Activated naive CD4-positive, alpha-beta T cell treated with anti-CD3 and anti-CD28 coated beads for 36 hours (primary cell): ENCODE measurements at places on chromosomes 2 and 18. TPM values are rescaled to one million over a fixed set of nuclear protein-coding genes. Genes with fewer than 3 reads are reported as not detected.
A peak's percentile ranks its signal among the peaks of the same experiment; 100 is the strongest.

Gene STK36
- 14.7 TPM for total RNA-seq

Gene NYAP2
- not detected for total RNA-seq

Gene RAB6C
- not detected for total RNA-seq

Gene PLEKHH2
- total RNA-seq: 0.72 TPM

Gene GPR39
- not detected for total RNA-seq

Gene OR6B2
- not detected for total RNA-seq

Gene UGT1A5
- total RNA-seq: not detected

GRCh38 chr2:112782234-112782799 is 2.0 kb downstream of the IL1A start:
- peaks cover 5% of the 10 kb centered on the region for H3K4me1 ChIP-seq
- H3K27me3 ChIP-seq: peaks cover 6% of the 10 kb centered on the region
- H3K4me3 ChIP-seq: no peak overlapping the region
- no peak for DNase-seq

DNA sequence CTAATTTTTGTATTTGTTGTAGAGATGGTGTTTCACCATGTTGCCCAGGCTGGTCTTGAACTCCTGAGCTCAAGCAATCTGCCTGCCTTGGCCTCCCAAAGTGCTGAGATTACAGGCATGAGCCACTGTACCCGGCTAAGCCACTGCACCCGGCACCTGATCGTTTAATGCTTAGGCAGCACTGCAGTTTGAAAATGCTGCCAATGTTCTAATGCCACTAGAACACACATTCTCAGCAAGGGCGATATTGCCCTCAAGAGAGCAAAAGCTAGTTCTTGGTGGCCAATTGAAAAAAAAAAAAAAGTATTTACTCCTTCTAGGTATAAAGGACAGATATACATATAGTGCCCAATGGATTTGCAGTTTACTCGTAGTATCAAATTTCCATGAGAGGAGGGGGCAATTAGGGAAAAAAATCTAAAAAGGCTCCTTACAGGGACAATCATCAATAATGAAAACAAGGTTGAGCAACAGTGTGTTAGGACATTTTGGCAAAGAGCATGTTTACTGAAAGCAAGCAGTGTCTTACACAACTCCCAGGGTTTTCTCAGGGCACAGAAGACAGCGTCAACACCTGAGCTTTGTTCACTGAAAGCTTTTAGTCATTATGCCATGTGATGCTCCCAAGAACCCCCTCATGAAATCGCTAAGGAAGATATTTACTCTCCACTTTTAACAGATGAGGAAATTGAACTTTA is 199.9 kb upstream of the PKDCC start:
- no peak for DNase-seq
- H3K27me3 ChIP-seq: peaks cover 24% of the 10 kb centered on the region
- H3K27ac ChIP-seq: no peak overlapping the region
- no peaks in the 10 kb centered on the region for H3K36me3 ChIP-seq

DNA sequence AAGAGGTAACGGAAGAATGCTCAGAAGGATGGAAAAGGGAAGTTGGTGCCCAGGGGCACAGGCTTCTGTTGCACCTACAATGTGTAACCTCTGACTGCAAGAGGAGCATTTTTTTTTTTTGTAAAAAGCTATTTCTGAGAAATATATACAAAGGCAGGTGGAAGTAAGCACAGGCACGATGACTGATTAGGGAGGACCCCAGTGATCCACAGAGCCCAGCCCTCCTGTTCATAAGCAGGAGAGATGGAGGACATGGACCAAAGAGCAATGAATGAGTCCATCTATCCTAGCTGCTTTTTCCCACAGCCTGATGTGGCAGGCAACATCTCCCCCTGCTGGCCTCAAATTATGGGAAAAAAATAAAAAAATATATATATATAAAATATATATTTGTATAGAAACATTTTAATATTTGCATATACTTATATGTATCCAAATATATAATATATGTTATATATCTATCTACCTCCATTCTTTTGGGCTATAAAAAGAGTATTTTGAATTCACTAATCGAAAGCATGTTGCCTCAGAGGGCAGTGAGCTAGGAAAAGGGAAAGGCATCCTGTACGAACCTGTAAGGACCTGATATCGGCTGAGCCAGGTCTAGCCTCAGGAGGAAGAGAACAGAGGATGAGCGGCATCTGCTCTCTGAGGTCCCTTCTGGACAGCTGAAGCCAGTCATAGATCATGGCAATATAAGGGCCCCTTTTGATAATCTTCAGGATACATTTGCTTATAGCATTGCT is 166.0 kb upstream of the STK17B start:
- no peak overlapping the region for H3K4me3 ChIP-seq
- no peaks in the 10 kb centered on the region for H3K27me3 ChIP-seq
- H3K4me1 ChIP-seq: peaks cover 8% of the 10 kb centered on the region
- DNase-seq: peak; percentile 37
- H3K27ac ChIP-seq: no peak overlapping the region

DNA sequence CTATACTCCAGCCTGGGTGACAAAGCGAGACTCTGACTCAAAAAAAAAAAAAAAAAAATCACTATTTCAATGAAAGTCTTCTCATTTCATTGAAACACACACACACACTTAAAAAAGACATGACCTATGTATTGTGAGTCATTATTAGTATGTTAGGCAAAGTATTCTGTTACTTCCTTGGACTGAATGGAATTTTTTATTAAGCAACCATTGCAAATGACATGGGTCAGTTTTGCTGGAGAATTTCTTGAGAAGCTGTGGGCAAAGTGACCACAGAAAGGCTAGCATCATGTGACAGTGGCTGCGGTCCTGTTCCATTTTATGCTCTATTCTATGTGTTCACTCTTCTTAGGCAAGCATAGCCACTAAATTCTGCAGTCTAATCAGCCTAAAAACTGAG is 695.7 kb downstream of the TDRD15 start:
- H3K27ac ChIP-seq: no peak overlapping the region
- no peaks in the 10 kb centered on the region for H3K27me3 ChIP-seq
- no peaks in the 10 kb centered on the region for H3K36me3 ChIP-seq
- no peak overlapping the region for H3K4me3 ChIP-seq

GRCh38 chr18:23864624-23865023 is 149.9 kb upstream of the TTC39C start:
- peaks cover 51% of the 10 kb centered on the region for H3K4me1 ChIP-seq
- peak overlapping the region; percentile 79 for H3K27ac ChIP-seq
- no peaks in the 10 kb centered on the region for H3K27me3 ChIP-seq
- H3K36me3 ChIP-seq: no peaks in the 10 kb centered on the region
- no peak overlapping the region for H3K4me3 ChIP-seq
- DNase-seq: peak; percentile 61

GRCh38 chr2:171652416-171652785 is 34.9 kb upstream of the DYNC1I2 start:
- no peaks in the 10 kb centered on the region for H3K4me1 ChIP-seq
- peaks cover 24% of the 10 kb centered on the region for H3K27me3 ChIP-seq
- no peak for DNase-seq
- no peak overlapping the region for H3K27ac ChIP-seq
- no peak overlapping the region for H3K4me3 ChIP-seq
- peaks cover 1% of the 10 kb centered on the region for H3K36me3 ChIP-seq

DNA sequence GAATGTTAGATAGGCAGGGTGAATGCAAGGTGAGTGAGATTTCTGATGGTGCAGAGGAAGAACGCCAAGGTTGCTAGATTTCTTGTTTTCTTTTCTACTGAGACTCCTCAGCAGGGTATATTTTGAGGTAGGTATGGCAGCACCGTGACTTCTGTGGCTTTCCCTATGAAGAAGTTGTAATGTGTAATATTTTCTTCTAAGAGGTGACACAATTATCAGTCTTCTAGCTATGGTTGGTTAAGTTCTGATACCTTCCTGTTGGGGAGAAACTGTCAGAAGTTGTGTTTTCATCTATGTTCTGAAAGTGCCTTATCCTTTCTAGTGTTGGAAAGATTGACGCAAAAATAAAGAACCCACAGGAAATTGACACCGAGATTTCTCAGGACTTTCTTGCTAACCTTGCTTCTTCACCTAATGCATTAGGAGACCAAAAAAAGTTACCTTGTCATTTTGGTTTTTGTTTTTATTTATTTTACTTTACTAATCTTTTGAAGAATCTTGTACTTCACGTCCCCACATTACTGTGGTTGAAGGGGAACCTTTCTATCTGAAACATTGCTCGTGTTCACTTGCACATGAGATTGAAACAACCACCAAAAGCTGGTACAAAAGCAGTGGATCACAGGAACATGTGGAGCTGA is 11.9 kb downstream of the IL18R1 start:
- no peaks in the 10 kb centered on the region for H3K27me3 ChIP-seq
- H3K4me1 ChIP-seq: peaks cover 76% of the 10 kb centered on the region
- peak; percentile 65 for DNase-seq
- H3K36me3 ChIP-seq: peaks cover 78% of the 10 kb centered on the region

DNA sequence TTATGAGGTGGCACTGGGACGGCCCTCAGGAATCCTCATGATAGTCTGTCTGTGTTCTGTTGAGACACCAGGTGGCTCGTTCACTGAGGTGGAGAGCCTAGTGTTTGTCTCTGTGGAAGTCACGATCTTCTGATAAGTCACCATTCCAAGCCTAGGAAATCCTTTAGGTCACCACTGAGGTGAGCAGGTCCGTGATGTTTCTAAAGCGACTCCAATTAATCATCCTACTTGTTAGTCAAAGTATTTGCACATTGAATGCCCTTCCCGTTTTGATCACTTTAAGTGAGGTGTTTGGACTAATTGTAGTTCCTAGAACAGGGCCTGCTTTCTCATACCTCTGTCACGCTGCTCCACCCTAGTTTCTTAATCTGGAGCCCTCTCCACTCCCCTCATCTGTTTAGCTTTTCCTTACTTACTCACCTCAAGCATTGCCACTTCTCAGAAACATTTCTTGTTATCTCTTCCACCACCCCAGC is 28.0 kb upstream of the DSG3 start:
- H3K36me3 ChIP-seq: no peaks in the 10 kb centered on the region
- H3K4me1 ChIP-seq: no peaks in the 10 kb centered on the region
- no peak overlapping the region for H3K27ac ChIP-seq
- no peak overlapping the region for H3K4me3 ChIP-seq
- no peak for DNase-seq

DNA sequence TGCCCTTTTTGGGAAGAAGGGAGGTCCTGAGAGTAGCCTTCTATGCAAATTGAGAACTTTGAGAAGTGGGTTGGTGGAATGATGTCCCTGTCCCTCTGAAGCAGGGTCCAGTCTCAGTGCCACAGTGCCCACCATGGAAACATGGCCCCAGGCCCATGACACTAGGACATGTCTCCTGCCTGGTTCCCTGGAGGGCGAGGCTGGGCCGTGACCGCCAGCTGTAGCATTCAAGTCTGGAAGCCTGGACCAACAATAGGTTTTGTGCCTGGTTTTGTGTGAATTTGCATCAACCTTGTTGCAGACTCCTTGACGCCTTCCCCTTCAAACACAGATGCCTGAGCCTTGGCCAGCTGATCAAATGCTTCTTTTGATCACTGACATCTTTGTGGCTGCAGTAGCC is 27.5 kb downstream of the ARID5A start:
- no peak overlapping the region for H3K27ac ChIP-seq
- no peak for DNase-seq
- no peaks in the 10 kb centered on the region for H3K27me3 ChIP-seq
- H3K36me3 ChIP-seq: no peaks in the 10 kb centered on the region

GRCh38 chr18:56323673-56324072 is 314.7 kb downstream of the TXNL1 start:
- no peaks in the 10 kb centered on the region for H3K36me3 ChIP-seq
- no peak overlapping the region for H3K4me3 ChIP-seq
- no peaks in the 10 kb centered on the region for H3K27me3 ChIP-seq
- H3K4me1 ChIP-seq: no peaks in the 10 kb centered on the region
- no peak for DNase-seq

- DNase-seq: no peak
- H3K27me3 ChIP-seq: peaks cover 9% of the 10 kb centered on the region
- H3K36me3 ChIP-seq: no peaks in the 10 kb centered on the region
Observed at GRCh38 chr18:21270453-21270852, 28.4 kb downstream of the GREB1L start.

GRCh38 chr2:213036836-213037235 is 114.6 kb downstream of the IKZF2 start:
- no peaks in the 10 kb centered on the region for H3K36me3 ChIP-seq
- DNase-seq: no peak
- no peak overlapping the region for H3K4me3 ChIP-seq
- peaks cover 4% of the 10 kb centered on the region for H3K27me3 ChIP-seq
- H3K27ac ChIP-seq: no peak overlapping the region

GRCh38 chr2:132366421-132367180 is 50.0 kb upstream of the GPR39 start:
- no peak overlapping the region for H3K4me3 ChIP-seq
- no peaks in the 10 kb centered on the region for H3K36me3 ChIP-seq
- no peaks in the 10 kb centered on the region for H3K27me3 ChIP-seq
- H3K27ac ChIP-seq: no peak overlapping the region
- H3K4me1 ChIP-seq: no peaks in the 10 kb centered on the region

DNA sequence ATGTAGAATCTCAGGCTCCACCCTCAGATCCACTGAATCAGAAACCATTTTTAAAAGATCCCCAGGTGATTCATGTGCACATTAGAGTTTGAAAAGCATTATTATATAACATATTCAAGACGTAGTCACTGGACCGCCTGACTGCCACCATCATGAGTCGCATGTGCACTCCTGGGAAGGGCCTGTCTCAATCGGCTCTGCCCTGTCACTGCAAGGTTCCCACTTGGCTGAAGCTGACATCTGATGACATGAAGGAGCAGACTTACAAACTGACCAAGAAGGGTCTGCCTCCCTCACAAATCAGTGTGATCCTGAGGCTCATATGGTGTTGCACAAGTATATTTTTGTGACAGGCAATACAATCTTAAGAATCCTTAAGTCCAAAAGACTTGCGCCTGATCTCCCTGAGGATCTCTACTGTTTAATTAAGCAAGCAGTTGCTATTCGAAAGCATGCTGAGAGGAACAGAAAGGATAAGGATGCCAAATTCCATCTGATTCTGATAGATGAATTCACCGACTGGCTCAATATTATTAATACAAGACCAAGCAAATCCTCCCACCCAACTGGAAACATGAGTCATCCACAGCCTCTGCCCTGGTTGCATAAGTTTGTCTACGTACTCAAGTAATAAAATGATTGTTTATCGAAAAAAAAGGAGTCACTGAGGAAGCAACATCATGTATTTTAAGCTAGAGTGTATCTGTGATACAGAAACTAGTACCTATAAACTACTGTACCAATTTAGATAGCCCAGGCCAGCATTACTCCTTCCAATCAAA is 26.2 kb downstream of the ATAD2B start:
- no peak overlapping the region for H3K4me3 ChIP-seq
- H3K27ac ChIP-seq: no peak overlapping the region
- H3K36me3 ChIP-seq: no peaks in the 10 kb centered on the region
- no peaks in the 10 kb centered on the region for H3K27me3 ChIP-seq
- H3K4me1 ChIP-seq: peaks cover 36% of the 10 kb centered on the region

- no peaks in the 10 kb centered on the region for H3K27me3 ChIP-seq
- peaks cover 26% of the 10 kb centered on the region for H3K4me1 ChIP-seq
- DNase-seq: peak; percentile 56
- H3K4me3 ChIP-seq: peak overlapping the region; percentile 95
- peaks cover 3% of the 10 kb centered on the region for H3K36me3 ChIP-seq
Observed at GRCh38 chr2:158457092-158457825, 507 bp downstream of the PKP4 start.

GRCh38 chr2:102703748-102704147 is 58.1 kb upstream of the TMEM182 start:
- H3K27ac ChIP-seq: no peak overlapping the region
- H3K4me1 ChIP-seq: no peaks in the 10 kb centered on the region
- peak; percentile 58 for DNase-seq
- H3K27me3 ChIP-seq: peaks cover 5% of the 10 kb centered on the region

GRCh38 chr2:158221063-158222020 is 119.7 kb downstream of the UPP2 start:
- H3K36me3 ChIP-seq: no peaks in the 10 kb centered on the region
- H3K4me1 ChIP-seq: no peaks in the 10 kb centered on the region
- H3K4me3 ChIP-seq: no peak overlapping the region
- no peak overlapping the region for H3K27ac ChIP-seq
- no peak for DNase-seq

- DNase-seq: no peak
- no peaks in the 10 kb centered on the region for H3K36me3 ChIP-seq
- H3K4me1 ChIP-seq: no peaks in the 10 kb centered on the region
- no peak overlapping the region for H3K27ac ChIP-seq
- no peaks in the 10 kb centered on the region for H3K27me3 ChIP-seq
Observed at GRCh38 chr18:60667016-60667415, 294.4 kb upstream of the MC4R start.
